GM10248 (cell line): ENCODE measurements at places on chromosomes 5 and 9.

DNA sequence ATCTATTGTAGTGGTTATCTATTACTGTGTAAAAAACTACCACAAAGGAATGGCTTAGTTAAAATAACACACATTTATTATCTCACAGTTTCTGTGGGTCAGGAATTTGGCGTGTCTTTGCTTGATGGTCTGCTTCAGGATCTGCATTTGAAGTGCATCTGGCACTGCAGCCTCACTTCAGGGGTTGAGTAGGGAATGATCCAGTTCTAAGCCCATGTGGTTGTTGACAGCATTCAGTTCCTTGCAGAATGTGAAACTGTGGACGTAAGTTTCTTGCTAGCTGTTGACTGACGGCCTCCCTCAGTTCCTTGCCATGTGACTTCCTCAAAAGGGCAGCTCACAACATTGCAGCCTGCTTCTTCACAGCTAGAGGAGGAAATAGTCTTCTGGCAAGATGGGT, 2.1 kb upstream of the OGN start:
- DNase-seq, result peak; percentile 25

GRCh38 chr9:19748278-19749126, 40.3 kb downstream of the SLC24A2 start:
- DNase-seq, result no peak

DNA sequence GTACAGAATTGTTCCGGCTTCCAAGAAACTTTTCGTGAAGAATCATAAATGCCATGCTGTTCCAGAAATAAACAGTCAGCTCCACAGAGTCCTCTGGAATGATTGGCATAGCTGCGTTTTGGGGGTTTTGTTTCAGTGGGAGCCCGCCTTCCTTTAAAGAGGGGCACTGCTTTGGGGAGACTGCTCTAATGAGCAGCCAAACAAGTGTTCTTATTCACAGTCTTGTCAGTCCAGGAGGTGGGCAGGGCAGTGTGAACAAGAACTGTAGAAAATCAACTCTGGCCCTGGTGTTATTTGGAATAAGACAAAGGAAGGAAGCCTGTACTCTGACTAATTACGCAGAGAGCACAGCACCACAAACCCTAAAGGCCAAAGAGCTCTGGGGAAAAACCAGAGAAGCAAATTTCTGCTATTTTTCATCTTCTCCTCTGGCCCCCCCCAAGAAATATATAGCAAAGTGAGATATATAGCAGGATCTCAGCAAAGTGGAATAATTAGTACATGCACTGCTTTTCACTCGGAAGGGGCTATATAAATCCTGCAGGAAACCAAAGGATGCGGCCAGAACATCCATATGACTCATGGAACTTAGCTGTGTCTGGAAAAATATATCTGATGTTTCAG, 92.9 kb downstream of the GLDC start:
- no peak for DNase-seq

- no peak for DNase-seq
Observed at GRCh38 chr9:97310023-97310422, 2.6 kb downstream of the CCDC180 start.

GRCh38 chr5:44862808-44863207, 54.1 kb downstream of the MRPS30 start:
- DNase-seq, result peak; percentile 28

GRCh38 chr5:108084105-108084504, 297.8 kb downstream of the FBXL17 start:
- DNase-seq, result no peak

- no peak for DNase-seq
Observed at GRCh38 chr9:32969270-32969669, 32.2 kb downstream of the APTX start.

DNA sequence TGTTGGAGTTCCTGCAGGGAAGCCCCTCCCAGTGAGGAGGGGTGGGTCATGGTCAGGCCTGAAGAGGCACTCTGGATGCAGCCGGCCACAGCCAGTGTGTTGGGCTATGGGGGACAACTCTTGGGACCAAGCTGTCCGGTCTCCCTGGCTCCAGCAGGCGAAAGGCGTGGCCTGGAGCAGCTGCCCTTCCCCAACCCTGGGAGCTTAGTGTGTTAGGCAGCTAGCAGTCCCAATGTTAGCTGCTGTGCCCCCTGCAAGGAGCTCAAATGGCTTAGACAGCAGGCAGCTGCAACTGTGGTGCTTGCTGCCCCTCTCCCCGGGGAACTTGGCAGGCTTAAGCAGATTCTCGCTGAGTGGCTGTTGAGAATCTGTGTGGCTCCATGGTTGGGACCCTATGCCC, 67.5 kb upstream of the ACTBL2 start:
- DNase-seq, result no peak
